ENCODE measurements at places on chromosomes 5 and 9. TPM values are rescaled to one million over a fixed set of nuclear protein-coding genes. Genes with fewer than 3 reads are reported as not detected.

DNA sequence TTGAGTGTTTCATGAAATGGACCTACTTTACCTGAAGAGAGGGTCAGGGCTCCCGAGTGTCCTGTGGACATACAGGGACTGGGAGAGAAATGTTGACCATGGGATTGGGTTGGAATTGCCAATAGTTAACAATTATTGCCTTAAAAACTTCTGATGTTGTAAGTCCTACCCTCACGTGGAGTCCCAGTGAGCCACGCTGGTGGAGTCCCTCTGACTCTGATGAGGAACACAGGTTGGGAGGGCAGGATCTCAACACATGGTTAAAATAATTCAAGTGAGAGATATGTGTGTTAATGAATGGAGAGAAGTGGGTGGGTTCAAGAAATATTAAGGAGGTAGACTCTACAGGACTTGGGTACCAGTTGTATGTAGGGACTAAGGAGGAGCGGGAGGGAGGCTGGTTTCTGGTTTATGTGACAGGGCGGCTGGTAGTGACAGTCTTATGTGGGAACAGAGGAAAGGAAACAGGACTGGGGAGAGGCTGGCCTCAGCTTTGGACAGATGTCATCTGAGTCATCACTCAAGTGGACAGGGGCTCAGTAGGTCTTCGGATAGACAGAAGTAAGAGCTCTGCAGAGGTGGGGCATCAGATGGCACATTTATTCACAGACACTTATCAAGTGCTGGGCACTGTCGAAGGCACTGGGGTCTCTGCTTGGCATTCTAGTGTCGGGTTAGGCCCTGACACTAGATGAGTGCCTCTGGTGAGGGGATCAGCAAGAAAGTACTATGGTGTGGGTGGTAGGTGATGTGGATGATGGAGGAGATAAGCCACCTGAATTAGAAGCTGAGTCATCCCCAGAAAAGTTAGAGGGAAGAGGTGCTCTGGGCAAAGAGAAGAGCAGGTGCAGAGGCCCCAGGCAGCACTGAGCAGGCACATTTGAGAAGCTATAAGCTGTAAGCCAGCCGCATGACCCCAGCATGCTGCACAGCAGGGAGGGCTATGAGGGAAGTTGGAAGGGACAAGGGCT, 27.2 kb downstream of the MAML1 start:
- peak; percentile 59 for DNase-seq

- DNase-seq: no peak
Observed at GRCh38 chr9:12351293-12352044, 341.7 kb upstream of the TYRP1 start.

DNA sequence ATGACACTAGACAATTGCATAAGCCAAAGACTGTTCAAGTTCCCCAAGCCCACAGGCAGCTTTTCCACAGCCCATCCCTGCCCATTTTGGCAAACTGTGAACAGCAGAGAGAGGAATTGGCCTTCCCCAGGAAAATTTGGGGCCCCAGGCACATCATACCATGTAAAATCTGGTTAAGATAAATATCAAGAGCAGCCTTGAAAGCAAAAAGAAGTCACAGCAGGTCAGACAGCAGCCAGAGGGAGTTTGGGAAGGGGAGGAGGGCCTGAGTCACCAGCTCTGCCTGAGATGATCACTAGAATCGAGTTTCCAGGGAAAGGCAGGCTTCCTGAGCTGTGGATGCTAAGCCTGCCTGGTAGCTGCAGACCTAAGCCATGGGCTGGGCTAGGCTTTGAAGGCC, 179.2 kb downstream of the RFK start:
- peak; percentile 78 for DNase-seq

DNA sequence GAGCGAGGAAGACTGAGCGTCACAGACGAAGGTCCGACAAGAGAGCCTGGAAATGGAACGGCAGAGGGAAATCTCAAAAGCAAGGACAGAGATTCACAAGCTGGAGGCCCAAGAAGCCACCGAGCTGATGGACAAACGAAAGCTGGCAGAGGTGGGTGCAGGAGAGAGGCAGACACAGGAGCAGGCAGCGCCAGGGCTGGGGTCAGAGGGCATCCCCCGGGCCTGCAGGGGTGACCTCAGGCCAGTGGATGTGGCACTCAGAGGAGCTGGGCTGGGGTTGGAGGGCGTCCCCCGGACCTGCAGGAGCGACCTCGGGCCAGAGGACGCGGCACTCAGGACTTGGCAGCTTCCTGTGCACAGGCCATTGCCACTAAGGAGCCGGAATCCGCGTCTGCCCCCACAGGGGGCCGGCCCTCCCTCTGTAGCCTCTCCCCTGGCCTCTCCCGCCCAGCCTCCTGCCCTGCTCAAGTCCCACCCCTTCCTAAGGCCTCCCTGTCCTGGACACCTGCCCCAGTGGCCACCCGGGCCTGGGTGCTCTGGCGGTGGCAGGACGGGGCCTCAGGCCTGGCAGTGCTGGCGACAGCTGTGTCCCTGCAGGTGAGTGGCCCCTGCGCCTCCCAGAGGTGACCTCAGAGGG, 40.4 kb downstream of the EXD3 start:
- no peak for DNase-seq

- no peak for DNase-seq
Observed at GRCh38 chr5:96625365-96625764, 36.8 kb upstream of the CAST start.

- no peak for DNase-seq
Observed at GRCh38 chr9:131347376-131348020, 46.4 kb upstream of the PRRC2B start.

DNA sequence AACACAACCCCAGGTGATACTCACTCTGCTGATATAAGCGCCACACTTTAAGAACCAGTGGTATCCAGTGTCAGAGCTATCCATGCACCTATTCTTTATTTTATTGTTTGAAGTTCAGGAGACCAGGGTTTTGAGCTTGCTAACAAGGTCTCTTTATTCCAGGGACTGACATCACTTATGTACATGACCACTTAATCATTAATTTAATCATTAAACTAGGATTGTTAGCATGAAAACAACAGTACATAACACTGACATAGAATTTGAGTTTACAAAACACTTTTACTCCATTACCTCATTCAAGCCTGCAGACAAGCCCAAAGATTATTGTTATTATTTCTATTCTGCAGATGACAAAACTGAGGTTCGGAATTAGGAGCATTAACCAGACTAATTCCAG, 151.4 kb upstream of the IQGAP2 start:
- DNase-seq: no peak

DNA sequence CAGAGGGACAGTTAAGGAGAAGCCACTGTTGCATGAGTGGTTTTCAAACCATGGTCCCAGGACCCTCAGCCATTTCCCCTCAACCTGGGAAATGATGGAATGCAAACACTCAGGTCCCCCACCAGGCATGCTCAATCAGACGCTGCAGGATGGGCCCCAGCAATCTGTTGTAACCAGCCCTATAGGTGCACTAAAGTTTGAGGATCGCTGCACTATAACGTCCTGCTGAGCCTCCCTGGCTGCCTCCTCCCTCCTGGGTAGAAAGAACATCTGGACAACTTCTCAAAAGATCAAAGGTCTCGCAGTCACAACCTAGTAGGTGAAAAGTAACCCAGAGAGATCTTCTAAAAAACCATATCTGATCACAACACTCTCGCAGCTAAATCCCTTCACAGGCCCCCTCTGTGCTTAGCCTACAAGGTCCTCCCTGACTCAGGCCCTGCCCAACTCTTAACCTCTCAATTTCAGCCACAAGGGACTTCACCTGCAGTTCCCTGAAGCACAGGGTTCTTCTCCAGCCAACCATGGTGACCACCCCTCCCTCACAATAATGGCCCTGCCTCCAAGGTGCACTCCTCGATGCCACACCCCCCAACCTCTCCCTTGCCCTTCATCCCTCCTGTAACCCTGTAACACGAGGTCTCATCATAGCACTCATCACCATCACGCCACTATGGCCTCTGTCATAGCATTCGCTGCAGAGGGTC, 3.5 kb downstream of the SHB start:
- no peak for DNase-seq

DNA sequence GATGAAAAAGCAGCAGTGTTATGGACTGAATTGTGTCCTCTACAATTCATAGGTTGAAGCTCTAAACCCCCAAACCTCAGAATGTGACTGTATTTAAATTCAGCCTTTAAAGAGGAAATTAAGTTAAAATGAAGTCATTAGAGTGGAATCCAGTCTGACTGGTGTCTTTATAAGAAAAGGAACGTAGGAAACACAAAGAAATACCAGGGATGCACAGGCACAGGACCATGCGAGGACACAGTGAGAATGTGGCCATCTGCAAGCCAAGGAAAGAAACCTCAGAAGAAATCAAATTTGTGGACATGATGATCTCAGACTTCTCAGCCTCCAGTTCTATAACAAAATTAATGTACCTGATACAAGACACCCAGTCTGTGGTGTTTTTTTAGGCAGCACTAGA, 971.2 kb upstream of the CDH9 start:
- DNase-seq: no peak

DNA sequence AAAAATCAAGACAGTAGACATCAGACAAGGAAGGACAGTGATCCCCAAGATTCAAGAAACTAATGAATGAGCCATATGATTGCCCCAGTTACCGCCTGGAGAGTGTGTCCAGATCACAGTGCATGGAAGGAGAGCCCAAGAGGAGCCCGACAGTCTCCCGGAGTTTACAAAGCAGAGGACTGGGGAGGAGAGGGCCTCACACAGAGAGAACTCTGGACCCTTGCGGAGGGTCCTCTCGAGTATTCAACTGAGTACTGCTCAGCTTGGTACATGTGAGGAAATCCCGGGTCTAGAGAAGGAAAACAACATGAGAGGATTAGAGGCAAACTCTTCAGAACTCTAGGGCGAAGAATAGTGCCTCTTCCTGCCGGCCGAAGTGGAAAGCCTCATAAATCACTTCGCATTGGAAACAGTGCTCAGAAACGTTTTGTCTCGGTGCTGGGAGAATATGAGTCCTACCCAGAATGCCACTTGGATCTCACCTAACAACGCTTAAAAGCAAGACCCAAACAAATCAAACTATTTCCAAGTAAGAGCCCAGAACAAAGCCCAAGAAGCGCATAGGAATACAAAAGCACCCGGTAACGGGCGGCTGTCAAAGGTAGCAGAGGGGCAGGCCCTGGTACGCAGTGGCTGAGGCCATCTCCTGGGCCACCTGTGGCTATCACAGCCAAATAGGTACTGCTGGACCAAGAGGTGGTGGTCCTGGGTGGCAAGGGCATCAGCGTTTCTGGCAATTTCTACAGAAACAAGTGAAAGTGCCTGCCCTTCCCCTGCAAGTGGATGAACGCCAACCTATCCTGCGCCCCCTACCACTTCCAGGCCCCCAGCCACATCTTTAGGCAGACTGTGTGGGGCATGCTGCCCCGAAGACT, 36.0 kb downstream of the FAM78A start:
- DNase-seq: no peak

DNA sequence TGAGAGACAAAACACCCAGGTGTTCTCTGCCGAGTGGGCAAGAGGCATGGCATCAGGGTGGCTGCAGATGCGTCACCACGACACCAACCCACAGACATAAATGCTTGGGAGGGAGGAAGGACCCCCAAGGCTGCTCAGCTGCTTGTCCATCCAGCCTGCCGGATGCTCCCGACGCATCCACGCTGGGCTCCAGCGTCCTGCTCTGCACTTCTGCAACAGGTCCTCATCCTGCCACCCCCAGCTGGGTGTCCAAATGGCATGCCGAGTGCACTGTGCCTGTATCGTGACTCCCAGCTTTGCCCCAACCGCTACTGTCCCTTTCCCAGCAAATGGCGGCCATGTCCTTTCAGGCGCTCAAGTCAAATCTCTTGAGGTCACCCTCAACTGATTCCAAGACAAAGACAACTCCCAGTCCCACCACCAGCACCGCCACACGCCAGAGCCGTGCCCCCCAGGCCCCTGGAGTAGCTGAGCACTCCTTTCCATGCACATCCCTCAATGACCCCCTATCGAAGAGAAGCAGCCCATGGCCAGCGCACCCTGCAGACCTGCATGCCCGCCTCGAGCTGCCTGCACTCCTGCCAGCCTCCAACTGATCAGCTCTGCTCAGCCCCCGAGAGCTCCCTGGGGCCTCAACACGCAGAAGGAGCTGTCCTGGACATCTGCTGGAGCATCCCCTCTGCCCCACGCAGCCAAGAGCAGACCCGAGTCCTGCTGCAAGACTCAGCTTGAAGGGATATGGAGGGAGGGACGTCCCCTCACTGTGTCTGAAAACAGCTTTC, 116.7 kb downstream of the ROR2 start:
- no peak for DNase-seq

GRCh38 chr9:123175854-123176629, 92.3 kb downstream of the STRBP start:
- DNase-seq: peak; percentile 6

GRCh38 chr9:38488156-38488698, 64.0 kb upstream of the IGFBPL1 start:
- no peak for DNase-seq

GRCh38 chr9:4850603-4851310, 58.0 kb downstream of the RCL1 start:
- DNase-seq: no peak

DNA sequence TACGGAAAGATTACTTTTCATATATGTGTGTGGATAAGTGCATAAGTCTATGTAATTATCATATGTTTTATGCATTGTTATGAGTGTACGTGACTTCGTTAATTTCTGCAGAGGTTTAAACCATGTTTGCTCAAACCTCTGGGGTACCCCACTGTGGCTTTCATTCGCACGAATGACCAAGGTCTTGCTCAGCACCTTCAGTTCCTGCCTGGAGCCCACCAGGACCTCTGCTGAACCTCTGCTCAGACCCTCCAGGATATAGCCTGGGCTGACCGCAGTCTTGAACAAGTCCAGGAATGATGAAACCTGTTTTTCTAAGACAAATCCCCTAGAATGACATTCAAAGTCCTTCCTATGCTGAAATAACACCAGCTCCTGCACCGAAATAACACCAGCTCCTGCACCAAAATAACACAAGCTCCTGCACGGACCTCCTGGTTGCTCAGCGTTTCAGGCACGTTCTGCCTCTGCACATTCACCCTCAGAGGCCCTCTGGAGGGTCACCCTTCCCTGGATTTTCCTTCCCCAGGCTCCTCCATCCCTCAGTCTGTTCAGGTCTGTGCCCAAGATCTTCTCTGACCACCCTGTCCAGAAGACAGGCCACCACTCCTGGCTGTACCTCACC, 99.7 kb upstream of the BOD1 start:
- DNase-seq: no peak

GRCh38 chr5:122346897-122347581, 35.0 kb downstream of the SNCAIP start:
- no peak for DNase-seq

GRCh38 chr9:4508246-4508906, 18.1 kb downstream of the SLC1A1 start:
- DNase-seq: peak; percentile 28

The PDLIM4 gene
- not detected for total RNA-seq

The SYNPO gene
- total RNA-seq: 9.0 TPM

The LECT2 gene
- total RNA-seq: not detected

The PPIC gene
- 61.5 TPM for total RNA-seq

The HK3 gene
- not detected for total RNA-seq

The SPINK5 gene
- 0.34 TPM for total RNA-seq

The CCNB1 gene
- 458 TPM for total RNA-seq

The NXNL2 gene
- 1.2 TPM for total RNA-seq

The DMRTA1 gene
- 0.88 TPM for total RNA-seq

The BTNL3 gene
- total RNA-seq: not detected

The IL5 gene
- total RNA-seq: not detected

The PRDM9 gene
- total RNA-seq: not detected

Data from A172 (cell line).